Endodermal cell (in vitro differentiated cells): ENCODE measurements at places on chromosomes 7 and 10. TPM values are rescaled to one million over a fixed set of nuclear protein-coding genes. Genes with fewer than 3 reads are reported as not detected.
A peak's percentile ranks its signal among the peaks of the same experiment; 100 is the strongest.

GRCh38 chr10:131703541-131703940 is 197.3 kb upstream of the PPP2R2D start:
- H3K4me3 ChIP-seq, result no peak overlapping the region
- no peaks in the 10 kb centered on the region for H3K27me3 ChIP-seq
- no peaks in the 10 kb centered on the region for H3K4me1 ChIP-seq
- peak; percentile 29 for DNase-seq
- no peaks in the 10 kb centered on the region for H3K36me3 ChIP-seq
- H3K27ac ChIP-seq, result no peak overlapping the region

DNA sequence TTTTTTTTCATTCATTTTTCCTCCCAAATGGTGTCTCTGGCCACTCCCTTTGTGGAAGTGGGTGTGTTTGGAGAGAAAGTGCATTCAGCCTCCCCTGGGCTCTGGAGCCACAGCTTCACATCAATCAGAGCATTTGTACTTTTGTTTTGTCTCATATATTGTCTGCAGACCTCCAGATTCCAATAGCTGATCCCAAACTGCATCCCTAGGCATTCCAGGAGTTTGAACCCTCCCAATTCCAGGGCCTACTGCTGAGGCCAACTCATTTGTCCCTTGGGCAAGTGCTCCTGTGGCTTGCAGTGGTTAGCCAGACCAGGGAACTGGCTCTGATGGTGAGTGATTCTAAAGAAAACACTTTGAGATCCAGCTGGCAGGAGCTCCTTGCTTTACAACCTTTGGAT is 163.3 kb downstream of the IPMK start:
- no peak overlapping the region for H3K4me3 ChIP-seq
- H3K27ac ChIP-seq, result no peak overlapping the region
- no peaks in the 10 kb centered on the region for H3K27me3 ChIP-seq
- peaks cover 6% of the 10 kb centered on the region for H3K4me1 ChIP-seq
- no peaks in the 10 kb centered on the region for H3K36me3 ChIP-seq
- DNase-seq, result no peak

- no peaks in the 10 kb centered on the region for H3K36me3 ChIP-seq
- no peak overlapping the region for H3K27ac ChIP-seq
- no peak overlapping the region for H3K4me3 ChIP-seq
- peaks cover 23% of the 10 kb centered on the region for H3K4me1 ChIP-seq
- H3K27me3 ChIP-seq, result no peaks in the 10 kb centered on the region
Observed at GRCh38 chr10:35352097-35352496, 15.8 kb downstream of the CCNY start.

The OR9A2 gene
- total RNA-seq, result not detected in 2 replicates

GRCh38 chr7:84248267-84248666 is 53.7 kb upstream of the SEMA3A start:
- H3K27me3 ChIP-seq, result no peaks in the 10 kb centered on the region
- H3K36me3 ChIP-seq, result no peaks in the 10 kb centered on the region
- no peak overlapping the region for H3K27ac ChIP-seq
- H3K4me3 ChIP-seq, result no peak overlapping the region

DNA sequence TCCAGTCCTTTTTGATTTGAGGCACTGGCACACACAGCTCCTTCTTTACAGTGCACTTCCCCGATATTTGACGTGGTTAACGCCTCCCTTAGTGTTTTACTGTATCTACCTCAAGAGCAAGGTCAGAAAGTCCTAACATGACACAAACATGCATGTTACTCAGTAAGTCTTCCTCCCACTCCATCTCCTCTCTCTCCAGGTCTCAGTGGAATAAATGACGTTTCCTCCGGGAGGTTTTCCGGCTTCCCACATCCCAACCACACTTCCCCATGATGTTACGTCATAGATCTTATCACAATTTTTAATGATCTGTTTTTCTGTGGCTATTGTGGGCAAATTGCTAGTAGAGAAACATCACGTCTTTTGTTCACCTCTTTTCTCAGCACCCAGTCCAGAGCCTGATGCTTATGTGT is 165.7 kb downstream of the PTPN20 start:
- no peaks in the 10 kb centered on the region for H3K36me3 ChIP-seq
- no peaks in the 10 kb centered on the region for H3K4me1 ChIP-seq
- DNase-seq, result peak; percentile 32
- H3K4me3 ChIP-seq, result no peak overlapping the region

- no peaks in the 10 kb centered on the region for H3K27me3 ChIP-seq
- no peak for DNase-seq
- H3K4me3 ChIP-seq, result no peak overlapping the region
Observed at GRCh38 chr7:157846271-157846670, 509.5 kb downstream of the DNAJB6 start.

DNA sequence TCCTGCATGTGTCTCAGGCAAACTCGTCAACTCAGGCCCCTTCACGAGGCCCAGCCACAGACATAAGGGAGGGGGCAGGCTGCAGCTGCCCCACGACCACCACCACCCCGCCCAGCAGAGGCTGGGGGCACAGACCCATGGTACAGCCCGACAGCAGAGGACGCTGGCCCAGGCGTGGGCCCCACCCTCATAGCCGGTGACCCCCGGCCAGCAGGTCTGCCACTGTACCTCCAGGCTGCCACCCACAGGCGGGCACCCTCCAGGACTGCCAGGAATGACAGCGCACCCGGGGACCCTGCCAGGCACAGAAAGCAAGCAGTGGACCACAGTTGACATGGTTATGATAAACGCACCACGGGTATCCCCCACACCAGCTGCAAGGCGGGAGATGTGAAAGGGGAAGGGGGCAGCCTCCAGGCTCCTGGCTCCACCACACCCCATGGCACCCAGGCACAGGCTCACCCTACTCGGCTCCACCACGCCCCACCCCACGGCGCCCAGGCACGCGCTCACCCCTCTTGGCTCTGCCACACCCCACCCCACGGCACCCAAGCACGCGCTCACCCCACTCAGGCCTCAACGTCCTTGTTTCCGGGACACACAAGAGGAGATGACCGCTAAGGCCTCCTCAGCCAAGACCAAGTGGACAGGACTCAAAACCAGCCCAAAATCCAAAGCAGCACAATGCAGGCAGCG is 135.9 kb downstream of the MAD1L1 start:
- no peak overlapping the region for H3K27ac ChIP-seq
- H3K4me1 ChIP-seq, result no peaks in the 10 kb centered on the region
- DNase-seq, result no peak
- no peak overlapping the region for H3K4me3 ChIP-seq
- H3K36me3 ChIP-seq, result peaks cover 6% of the 10 kb centered on the region

The KIF11 gene
- total RNA-seq, result 29.7 to 57.3 TPM (median 55.7 TPM) in 3 replicates

- DNase-seq, result no peak
- H3K4me3 ChIP-seq, result no peak overlapping the region
- no peaks in the 10 kb centered on the region for H3K36me3 ChIP-seq
- H3K4me1 ChIP-seq, result peaks cover 16% of the 10 kb centered on the region
- H3K27me3 ChIP-seq, result no peaks in the 10 kb centered on the region
Observed at GRCh38 chr7:36048902-36049240, 104.2 kb upstream of the EEPD1 start.

The OR2A42 gene
- not detected in 3 replicates for total RNA-seq

- H3K36me3 ChIP-seq, result no peaks in the 10 kb centered on the region
- no peaks in the 10 kb centered on the region for H3K4me1 ChIP-seq
- peak; percentile 15 for DNase-seq
- no peaks in the 10 kb centered on the region for H3K27me3 ChIP-seq
- H3K4me3 ChIP-seq, result no peak overlapping the region
- H3K27ac ChIP-seq, result no peak overlapping the region
Observed at GRCh38 chr10:49260644-49261296, 38.2 kb upstream of the C10orf71 start.

DNA sequence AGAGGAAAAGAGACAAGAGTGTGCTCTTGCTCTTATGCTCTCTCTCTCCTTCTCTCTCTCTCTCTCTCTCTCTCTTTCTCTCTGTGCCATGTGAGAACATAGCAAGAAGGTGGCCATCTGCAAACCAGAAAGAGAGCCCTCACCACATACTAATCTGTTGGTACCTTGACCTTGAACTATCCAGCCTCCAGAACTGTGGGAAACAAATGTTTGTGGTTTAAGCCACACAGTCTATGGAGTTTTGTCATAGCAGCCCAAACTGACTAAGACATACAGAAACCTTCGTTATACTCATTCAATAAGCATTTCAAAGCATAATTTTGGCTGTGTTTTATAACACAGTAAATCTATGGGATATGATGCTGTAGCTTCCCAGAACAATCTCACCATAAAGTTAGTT is 56.4 kb upstream of the PLPP4 start:
- DNase-seq, result no peak
- no peak overlapping the region for H3K4me3 ChIP-seq
- no peaks in the 10 kb centered on the region for H3K27me3 ChIP-seq
- H3K27ac ChIP-seq, result no peak overlapping the region
- no peaks in the 10 kb centered on the region for H3K36me3 ChIP-seq

The MYH16 gene
- total RNA-seq, result not detected in 2 replicates

GRCh38 chr10:49012603-49013002 is 73.0 kb upstream of the LRRC18 start:
- H3K27ac ChIP-seq, result no peak overlapping the region
- no peak overlapping the region for H3K4me3 ChIP-seq
- no peaks in the 10 kb centered on the region for H3K36me3 ChIP-seq
- no peaks in the 10 kb centered on the region for H3K4me1 ChIP-seq
- no peaks in the 10 kb centered on the region for H3K27me3 ChIP-seq

The CHST3 gene
- 35.3 to 45.3 TPM (median 40.8 TPM) in 3 replicates for total RNA-seq

The GGCT gene
- total RNA-seq, result 25.0 to 48.9 TPM (median 46.2 TPM) in 3 replicates

DNA sequence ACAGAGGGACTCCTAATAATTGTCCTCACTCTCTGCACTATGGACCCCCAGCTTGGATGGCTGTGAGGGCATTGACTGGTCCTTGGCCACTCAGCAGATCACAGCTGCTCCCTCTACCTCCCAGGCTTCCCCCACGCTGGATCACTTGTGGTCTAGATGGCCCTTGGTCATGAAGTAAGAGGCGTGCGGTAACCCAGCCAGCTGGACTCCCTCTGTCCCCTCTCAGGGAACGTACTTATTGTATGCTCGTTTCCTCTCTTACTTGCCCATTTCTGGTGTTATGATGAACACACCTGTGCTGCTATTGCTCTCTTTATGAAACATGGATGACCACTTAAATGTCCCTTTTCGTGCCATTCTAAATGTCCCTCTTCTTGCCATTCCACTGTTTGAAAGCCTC is 19.3 kb downstream of the ADAMTS14 start:
- no peaks in the 10 kb centered on the region for H3K4me1 ChIP-seq
- no peaks in the 10 kb centered on the region for H3K27me3 ChIP-seq
- no peaks in the 10 kb centered on the region for H3K36me3 ChIP-seq
- no peak overlapping the region for H3K4me3 ChIP-seq
- no peak for DNase-seq

The TRPV6 gene
- total RNA-seq, result 2.7 and 3.3 TPM in 2 replicates

The MKX gene
- 0.17 to 0.42 TPM (median 0.29 TPM) in 3 replicates for total RNA-seq

The LCOR gene
- total RNA-seq, result 32.5 to 50.7 TPM (median 36.9 TPM) in 3 replicates

DNA sequence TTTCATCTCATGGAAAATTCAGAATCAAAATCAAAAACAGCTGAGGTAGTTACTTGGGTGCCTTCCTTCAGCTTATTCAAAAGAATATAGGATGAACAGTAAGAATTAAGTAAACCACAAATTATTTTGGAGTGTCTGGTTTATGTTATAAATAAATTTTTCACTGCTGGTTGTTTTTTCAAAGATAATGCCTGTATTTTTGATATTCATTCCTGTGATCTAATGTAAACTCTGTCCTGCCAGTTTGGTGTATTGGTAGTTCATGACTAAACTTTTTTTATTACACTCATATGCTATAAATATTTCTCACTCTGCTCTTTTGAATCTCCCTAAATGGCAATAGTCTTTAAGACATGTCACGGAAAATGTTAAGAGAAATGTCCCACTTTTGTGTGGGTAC is 11.6 kb upstream of the RAB11FIP2 start:
- DNase-seq, result no peak
- H3K4me3 ChIP-seq, result no peak overlapping the region
- no peaks in the 10 kb centered on the region for H3K27me3 ChIP-seq
- H3K27ac ChIP-seq, result no peak overlapping the region
- H3K36me3 ChIP-seq, result no peaks in the 10 kb centered on the region
- peaks cover 9% of the 10 kb centered on the region for H3K4me1 ChIP-seq

GRCh38 chr7:27071622-27072390 is 24.0 kb downstream of the HOXA1 start:
- H3K4me3 ChIP-seq, result no peak overlapping the region
- peaks cover 70% of the 10 kb centered on the region for H3K27me3 ChIP-seq
- no peak for DNase-seq
- no peaks in the 10 kb centered on the region for H3K36me3 ChIP-seq
- no peak overlapping the region for H3K27ac ChIP-seq
- no peaks in the 10 kb centered on the region for H3K4me1 ChIP-seq

The CCDC172 gene
- not detected in 3 replicates for total RNA-seq

DNA sequence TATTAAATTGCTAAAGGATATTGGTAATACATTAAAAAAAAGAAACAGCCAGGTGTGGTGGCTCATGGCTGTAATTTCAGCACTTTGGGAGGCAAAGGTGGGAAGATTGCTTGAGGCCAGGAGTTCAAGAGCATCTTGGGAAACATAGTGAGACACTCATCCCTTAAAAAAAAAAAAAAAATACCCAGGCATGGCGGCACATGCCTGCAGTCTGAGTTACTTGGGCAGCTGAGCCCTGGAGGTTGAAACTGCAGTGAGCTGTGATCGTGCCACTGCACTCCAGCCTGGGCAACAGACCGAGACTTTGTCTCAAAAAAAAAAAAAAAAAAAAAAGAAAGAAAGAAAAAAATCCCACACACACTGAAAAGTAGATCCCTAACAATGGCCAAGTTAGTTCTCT is 59.7 kb downstream of the MACC1 start:
- H3K36me3 ChIP-seq, result no peaks in the 10 kb centered on the region
- H3K27ac ChIP-seq, result no peak overlapping the region
- no peaks in the 10 kb centered on the region for H3K27me3 ChIP-seq
- no peak for DNase-seq
- H3K4me1 ChIP-seq, result no peaks in the 10 kb centered on the region

The CTAGE4 gene
- 2.1 to 7.3 TPM (median 6.3 TPM) in 3 replicates for total RNA-seq
